Right ventricle myocardium inferior (tissue), 1 donor: ENCODE measurements at places on chromosomes 5 and 9. TPM values are rescaled to one million over a fixed set of nuclear protein-coding genes. Genes with fewer than 3 reads are reported as not detected.

- DNase-seq = no peak
These were observed 47.4 kb downstream of the P4HA2 start for GRCh38 chr5:132180134-132180745.

- no peak for DNase-seq
These were observed 74.3 kb upstream of the PTGER4 start for GRCh38 chr5:40605295-40605958.

DNA sequence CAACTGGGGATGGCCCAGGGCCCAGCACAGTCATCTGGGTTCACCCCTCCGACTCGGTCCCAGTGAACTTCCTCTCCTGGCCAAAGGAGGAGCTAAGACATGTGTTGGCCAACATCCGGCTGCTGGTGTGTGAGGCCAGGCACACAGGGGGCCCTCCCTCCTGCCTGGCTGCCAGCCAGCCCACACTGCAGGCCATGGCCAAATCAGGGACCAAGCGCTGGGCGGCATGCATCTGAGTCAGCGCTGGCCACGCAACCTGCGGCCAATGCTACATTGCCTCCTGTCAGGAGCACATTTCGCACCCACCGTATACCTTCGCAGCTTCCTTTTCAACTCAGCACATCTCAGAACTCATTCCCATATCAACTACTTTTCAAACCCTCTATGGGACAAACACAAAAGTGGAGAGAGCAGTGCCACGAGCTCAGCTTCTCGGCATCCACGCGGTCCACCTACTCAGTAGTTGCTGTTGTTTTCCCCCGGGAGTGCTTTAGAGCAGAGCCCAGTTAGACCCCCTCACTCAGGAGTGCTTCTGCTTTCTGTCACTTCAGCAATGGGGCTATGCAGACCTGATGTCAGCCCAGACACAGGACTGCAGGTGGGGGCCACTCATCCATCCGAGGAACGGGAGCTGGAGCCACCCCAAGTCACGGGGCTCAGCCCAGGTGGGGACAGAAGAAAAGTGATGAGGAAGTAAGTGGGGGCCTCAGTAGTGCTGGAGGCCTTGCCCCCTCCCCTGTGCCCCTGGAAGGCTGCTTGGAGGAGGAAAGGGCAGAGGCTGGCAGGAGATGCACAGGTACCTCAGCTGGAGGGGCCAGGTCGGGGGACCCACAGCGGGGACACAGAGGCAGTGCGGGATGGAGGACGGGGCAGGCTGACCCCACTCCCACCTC, 13.9 kb downstream of the NINJ1 start:
- DNase-seq = peak; percentile 98

DNA sequence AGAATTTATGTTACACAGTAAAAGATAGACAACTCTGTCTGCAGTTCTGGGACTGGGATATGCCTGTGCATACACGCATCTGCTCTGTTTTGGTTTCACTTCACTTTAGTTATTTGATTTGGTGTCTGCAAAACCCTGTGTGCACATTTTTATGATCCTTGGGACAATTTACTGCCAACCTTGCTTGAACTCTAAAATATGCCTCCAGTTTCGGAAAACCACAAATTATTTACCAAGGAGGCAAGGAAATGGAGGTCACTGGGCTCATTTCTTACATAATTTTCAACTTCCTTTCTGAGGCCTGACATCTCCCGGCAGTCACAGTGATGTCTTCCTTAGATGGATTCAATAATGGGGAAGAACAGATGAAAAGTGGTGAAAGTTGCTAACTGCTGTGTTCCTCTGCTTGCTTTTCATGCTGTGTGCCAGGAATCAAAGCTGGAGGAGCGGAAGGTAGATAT, 61.2 kb upstream of the TAF11L2 start:
- DNase-seq = no peak

DNA sequence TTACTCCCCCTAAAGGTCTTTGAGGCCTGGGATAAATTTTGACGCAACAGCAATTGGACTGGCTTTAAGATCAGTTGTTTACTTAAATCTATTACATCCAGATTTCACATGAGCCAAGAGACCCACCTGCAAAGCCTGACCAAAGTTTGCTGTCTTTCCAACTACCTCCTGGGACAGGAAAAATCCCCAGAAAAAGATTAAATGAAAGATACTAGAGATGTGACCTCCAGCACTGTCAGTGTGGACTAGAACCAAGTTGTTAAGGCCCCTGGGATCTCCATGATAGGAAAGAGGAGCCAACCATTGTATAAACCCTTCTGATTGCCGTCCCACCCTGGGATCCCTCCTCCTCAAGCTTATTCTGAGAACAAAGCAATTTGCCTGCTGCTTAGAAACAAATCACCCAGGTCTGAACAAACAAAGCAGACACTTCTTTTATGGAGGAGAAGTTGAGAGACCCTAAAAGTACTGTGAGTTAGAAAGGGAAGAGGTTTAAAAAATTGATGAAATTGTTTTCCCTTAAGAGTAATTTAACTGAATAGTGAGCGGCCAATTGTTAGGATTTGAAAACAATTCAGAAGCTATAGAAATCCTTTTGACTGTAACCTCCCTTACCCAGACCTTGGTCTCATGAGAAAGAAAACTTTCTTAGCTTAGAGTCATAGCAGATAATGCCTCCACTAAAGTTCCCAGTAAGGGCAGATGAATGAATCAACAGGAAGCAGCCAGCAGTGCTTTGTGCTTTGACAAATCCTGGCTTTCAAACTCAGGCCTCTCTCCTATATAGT, 255.2 kb downstream of the TMEM167A start:
- no peak for DNase-seq

- DNase-seq = no peak
These were observed 60.2 kb downstream of the SMIM23 start for GRCh38 chr5:171845857-171846256.

PLCXD3 gene
- total RNA-seq = 76.6 TPM

LRRC70 gene
- total RNA-seq = 1.0 TPM

DDX31 gene
- total RNA-seq = 4.7 TPM
